ENCODE measurements at places on chromosomes 1 and 21. TPM values are rescaled to one million over a fixed set of nuclear protein-coding genes. Genes with fewer than 3 reads are reported as not detected.

GRCh38 chr1:117652421-117652820 lies 46.6 kb downstream of the TENT5C start:
- DNase-seq: no peak

The MYBPHL gene
- total RNA-seq: 1.1 TPM

GRCh38 chr1:111825217-111825616 lies 69.5 kb downstream of the DDX20 start:
- DNase-seq: no peak

- no peak for DNase-seq
Observed at GRCh38 chr1:204863024-204863423, 7.6 kb upstream of the NFASC start.

GRCh38 chr1:30760596-30761324 lies 3.2 kb upstream of the LAPTM5 start:
- DNase-seq: no peak

DNA sequence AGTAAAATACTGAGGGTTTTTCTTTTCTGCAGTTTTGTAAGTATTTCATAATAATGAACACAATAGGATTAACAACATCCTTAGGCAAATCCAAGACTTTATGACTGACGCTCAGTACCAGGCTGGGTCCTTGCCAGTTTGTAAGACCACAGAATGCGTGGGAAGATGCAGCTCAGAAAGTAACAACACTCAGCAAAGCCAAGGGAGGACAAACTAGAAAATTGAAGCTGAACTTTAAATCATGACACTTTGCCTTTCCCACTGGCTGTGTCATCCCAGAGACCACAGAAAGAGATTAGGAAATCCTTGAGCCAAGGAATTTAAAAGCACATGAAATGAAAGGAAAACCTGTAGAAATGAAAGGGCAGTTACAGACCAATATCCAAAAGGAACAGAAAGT lies 426.3 kb upstream of the CHRM3 start:
- peak; percentile 23 for DNase-seq

DNA sequence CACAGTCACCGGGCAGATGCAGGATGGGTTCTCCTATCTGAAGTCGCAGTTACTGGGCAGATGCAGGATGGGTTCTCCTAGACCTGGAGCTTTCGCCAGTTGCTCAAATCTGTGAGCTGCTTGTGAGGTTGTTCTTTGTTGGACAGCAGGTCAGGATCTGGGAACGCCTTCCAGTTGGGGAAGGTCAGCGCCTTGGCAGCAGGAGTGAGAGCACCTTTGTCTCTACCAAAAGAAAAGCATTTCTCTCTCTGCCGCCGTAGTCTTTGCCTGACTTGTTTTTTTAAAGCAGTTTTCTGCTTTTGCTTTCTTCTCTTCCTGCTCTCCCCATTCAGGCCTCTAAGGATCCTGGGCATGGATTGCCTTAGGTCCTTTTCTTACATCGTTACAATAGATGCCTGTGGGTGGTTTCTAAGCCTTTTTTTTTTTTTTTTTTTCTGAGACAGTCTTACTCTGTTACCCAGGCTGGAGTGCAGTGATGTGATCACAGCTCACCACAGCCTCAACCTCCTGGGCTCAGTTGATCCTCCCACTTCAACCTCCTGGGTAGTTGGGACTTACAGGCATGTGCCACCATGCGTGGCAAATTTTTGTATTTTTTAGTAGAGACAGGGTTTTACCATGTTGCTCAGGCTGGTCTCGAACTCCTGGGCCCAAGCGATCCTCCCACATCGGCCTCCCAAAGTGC lies 15.7 kb downstream of the PEX14 start:
- no peak for DNase-seq

DNA sequence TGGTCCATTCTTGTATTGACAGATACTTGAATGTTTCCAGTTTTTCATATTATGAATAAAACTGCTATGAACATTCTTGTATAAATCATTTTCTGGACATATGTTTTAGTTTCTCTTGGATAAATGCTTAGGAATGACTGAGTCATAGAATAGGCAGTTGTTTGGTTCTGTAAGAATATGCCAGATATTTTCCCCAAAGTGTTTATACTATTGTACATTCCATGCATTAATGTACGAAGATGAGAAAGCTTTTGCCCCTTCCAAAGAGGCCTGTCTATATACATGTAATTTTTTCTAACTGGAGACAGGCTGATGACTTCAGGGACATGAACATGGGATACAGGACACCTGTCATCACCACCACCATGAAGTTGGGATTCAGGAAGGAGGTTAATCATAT lies 11.3 kb downstream of the NBPF3 start:
- DNase-seq: no peak

The GJB4 gene
- total RNA-seq: not detected

DNA sequence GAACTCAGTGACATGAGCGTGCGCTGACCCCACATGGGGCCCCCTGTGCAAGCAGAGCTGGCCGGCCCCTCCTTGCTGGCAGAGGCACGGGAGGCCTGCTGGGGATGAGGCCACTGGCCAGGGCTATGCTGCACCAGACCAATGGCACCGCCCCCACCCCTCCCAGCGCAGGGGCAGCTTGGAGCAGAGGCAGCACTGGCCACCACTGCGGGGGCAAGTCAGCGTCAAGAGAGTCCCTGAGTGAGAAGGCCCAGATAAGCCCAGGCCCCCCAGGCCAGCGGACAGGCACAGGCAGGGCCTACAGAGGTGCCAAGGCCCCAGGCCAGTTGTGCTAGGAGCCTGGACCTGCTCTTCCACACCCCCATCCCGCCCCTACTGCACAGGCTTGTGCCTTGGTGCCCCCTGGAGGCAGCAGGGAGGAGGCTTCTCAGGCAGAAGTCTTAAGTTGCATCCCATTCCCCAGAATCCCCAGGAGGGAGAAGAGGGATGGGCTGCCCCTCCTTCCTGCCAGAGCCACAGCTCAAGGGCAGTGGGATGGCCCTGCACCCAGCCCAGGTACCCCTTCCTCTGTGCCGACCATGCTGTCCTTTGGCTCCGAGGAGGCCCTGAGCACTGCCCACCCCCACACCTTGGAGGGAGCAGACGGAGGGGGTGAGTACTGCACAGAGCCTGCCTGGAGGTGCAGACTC lies 35.8 kb downstream of the EPHX1 start:
- DNase-seq: peak; percentile 90

The SLAMF8 gene
- total RNA-seq: 5.2 TPM

DNA sequence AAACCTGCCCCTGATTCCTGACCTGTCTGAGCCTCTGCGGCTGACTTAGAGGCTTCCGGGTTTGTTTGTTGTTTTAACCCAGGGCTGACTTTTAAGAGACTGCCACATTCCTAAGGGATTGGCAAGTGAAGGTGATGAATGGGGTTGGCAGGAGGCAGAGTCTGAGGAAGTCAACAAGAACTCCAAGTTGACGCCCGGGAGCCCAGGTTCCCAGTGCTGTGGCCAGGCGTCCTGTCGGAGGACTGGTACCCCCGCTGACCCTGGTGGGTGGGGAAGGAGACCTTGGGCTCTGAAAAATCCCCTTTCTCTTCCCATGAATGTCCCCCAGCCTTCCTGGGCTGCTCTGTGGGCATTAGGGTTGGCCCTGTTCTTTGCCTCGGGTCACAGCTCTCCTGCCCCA lies 19.7 kb upstream of the EPS8L3 start:
- no peak for DNase-seq

The KMO gene
- 2.2 TPM for total RNA-seq

The AUNIP gene
- 0.21 TPM for total RNA-seq

DNA sequence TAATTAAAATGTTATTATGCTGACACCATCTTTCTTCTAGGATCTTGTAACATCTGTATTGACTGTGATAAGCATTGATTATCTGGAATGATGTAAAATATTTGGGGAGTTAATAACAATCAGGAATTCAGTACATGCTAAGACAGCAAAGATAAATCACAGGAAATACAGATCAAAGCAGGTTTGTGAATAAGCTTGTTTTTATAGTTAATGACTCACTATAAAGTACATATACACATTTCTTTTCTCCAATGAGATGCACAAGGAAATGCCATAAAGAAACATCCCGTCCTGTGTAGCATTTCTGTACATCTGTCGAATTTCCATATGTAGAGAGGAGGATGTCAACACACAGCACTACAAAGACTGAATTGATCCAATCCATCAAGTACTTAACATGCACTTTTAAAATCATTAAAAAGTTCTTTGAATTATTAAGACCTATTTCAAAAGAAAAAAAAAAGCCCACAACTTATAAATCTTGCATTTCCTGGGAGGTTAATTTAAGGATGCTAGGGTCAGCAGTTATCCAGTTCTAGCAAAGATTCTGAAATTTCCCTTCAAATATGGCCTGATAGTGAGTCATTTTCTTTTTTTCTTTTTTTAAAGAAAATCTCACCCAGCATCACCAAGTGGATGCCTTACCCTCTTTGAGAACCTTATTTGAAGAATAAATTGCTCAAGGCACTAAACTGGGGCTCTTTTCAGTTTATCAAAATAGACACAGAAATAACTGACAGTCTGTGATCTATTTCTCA lies 243.2 kb upstream of the NR5A2 start:
- DNase-seq: no peak

GRCh38 chr1:97070376-97070775 lies 348.8 kb downstream of the PTBP2 start:
- peak; percentile 69 for DNase-seq

The MYOM3 gene
- total RNA-seq: 0.55 TPM

The CRP gene
- total RNA-seq: 0.71 TPM

The FAM167B gene
- total RNA-seq: 5.4 TPM

DNA sequence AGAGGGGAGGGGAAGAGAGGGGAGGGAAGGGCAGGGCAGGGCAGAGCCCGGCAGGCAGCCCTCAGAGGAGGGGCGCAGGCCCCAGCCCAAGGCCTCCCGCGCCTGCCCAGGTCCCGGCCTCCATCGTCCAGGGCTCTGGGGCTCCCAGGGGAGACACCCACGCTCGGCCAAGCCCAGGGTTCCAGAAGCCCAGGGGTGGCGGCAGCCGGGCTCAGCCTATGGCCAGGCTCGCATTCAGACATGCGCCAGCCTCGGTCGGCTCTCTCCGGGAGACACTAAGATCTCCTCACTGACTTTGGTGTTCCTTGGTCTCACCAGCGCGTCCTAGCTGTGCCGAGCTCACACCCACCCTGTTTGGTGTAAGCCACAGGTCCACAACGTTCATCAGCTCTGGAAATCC lies 7.1 kb upstream of the ANKRD65 start:
- DNase-seq: no peak

The TTC3 gene
- 77.1 TPM for total RNA-seq

GRCh38 chr1:43722810-43723209 lies 15.5 kb downstream of the ST3GAL3 start:
- DNase-seq: no peak

The OR2L13 gene
- total RNA-seq: not detected

The ZNF683 gene
- total RNA-seq: 0.40 TPM

The VSIG8 gene
- 0.23 TPM for total RNA-seq

The ZBED6 gene
- total RNA-seq: 27.1 TPM

GRCh38 chr1:75794382-75794781 lies 2.3 kb upstream of the MSH4 start:
- DNase-seq: no peak

GRCh38 chr21:39451332-39452206 lies at the start of gene SH3BGR:
Gene SH3BGR (plus strand): TSS chr21:39451970. CDS start chr21:39452097, 127 bp downstream.
- DNase-seq: peak; percentile 43

GRCh38 chr1:179310721-179311120 lies 17.1 kb downstream of the SOAT1 start:
- DNase-seq: no peak

Data from lung (tissue), 17 donors.